ENCODE measurements at places on chromosomes 2 and 18.

DNA sequence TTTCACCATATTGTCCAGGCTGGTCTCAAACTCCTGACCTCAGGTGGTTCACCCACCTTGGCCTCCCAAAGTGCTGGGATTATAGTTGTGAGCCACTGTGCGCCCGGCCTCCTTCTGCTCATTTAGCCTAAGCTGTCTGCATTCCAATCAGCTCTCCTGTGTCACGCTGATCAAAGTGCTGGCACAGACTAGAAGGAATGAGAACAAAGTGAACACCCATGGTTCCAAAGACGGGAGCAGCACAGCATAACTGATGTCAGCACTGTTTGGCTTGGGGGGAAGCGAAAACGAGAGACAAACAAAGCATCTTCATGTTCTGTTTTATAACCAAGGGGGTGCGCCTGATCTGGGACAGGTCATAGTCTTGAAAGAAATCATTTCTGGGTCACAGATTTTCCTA lies 43.3 kb downstream of the DIPK1C start:
- H3K4me3 ChIP-seq, result no peak overlapping the region
- H3K36me3 ChIP-seq, result no peaks in the 10 kb centered on the region
- peaks cover 3% of the 10 kb centered on the region for H3K27me3 ChIP-seq
- no peak for DNase-seq

DNA sequence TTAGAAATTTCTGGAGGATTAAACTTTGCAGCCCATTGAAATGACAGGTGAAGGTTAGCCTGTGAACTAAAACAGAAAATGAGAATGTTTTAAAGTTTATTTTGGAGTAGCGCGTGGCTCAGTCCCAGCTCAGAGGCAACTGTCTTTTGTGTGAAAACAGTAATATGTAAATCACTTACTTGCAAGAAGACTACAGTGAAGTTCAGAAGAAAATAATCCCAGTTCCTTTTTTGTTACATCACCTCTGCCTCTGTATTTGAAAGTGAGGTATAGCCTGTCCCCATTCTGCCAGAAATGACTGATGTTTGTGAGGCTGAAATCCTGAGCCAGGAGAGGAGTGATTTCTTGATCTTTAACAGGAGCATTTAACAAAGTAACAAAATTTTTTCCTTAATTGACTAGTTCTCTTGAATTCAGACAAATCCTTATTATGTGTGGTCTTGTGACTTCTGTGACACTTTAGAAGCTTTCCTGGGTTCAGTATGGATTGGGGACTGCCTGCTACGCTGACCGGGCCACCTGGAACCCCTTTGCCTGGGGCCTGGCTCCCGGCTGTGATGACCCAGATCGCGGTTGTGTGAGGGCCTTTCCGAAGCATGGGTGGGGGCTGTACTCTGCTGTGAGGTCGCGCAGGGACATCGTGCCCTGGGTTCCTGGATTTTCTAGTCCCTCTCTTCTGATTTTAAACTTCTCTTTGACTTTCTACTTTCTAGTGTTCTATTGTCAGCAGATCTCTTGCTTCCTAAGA lies 24.3 kb downstream of the TRAPPC12 start:
- H3K4me1 ChIP-seq, result no peaks in the 10 kb centered on the region
- H3K4me3 ChIP-seq, result no peak overlapping the region
- peaks cover 23% of the 10 kb centered on the region for H3K36me3 ChIP-seq
- H3K27ac ChIP-seq, result no peak overlapping the region
- H3K27me3 ChIP-seq, result no peaks in the 10 kb centered on the region

DNA sequence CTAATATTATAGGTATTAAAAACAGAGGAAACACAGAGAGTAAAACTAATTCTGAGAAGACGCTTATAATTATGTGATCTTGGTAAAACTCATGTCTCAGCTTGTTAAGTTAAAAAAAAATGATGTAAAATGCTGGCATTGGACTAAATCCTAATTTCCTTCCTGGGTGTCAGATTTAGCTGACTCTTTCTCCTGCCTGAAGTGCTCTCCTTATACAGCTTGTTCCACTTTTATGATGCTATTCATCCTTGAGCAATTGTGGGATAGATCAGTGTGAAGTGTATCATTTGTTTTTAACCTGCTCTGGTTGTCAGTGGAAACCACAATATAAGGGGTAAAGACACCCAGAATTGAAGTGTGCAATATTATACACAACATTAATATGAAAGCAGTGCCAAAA lies 84.9 kb downstream of the EFEMP1 start:
- H3K4me1 ChIP-seq, result peaks cover 8% of the 10 kb centered on the region
- DNase-seq, result no peak
- H3K4me3 ChIP-seq, result no peak overlapping the region
- no peaks in the 10 kb centered on the region for H3K27me3 ChIP-seq

- peak overlapping the region; percentile 55 for H3K27ac ChIP-seq
- no peak for DNase-seq
- H3K27me3 ChIP-seq, result no peaks in the 10 kb centered on the region
Measured at GRCh38 chr2:121735518-121736074, 1.1 kb downstream of the NIFK start.

- H3K36me3 ChIP-seq, result no peaks in the 10 kb centered on the region
- H3K4me1 ChIP-seq, result no peaks in the 10 kb centered on the region
- no peak overlapping the region for H3K27ac ChIP-seq
- no peak for DNase-seq
- H3K4me3 ChIP-seq, result no peak overlapping the region
Measured at GRCh38 chr18:4270016-4270415, 185.1 kb downstream of the DLGAP1 start.

GRCh38 chr2:11656671-11657101 lies 13.3 kb downstream of the NTSR2 start:
- DNase-seq, result no peak
- no peak overlapping the region for H3K27ac ChIP-seq
- H3K27me3 ChIP-seq, result peaks cover 26% of the 10 kb centered on the region

- DNase-seq, result no peak
- no peaks in the 10 kb centered on the region for H3K4me1 ChIP-seq
- no peak overlapping the region for H3K4me3 ChIP-seq
- H3K27me3 ChIP-seq, result no peaks in the 10 kb centered on the region
- H3K27ac ChIP-seq, result no peak overlapping the region
Measured at GRCh38 chr18:732371-732770, 19.9 kb upstream of the ENOSF1 start.

- DNase-seq, result no peak
- no peaks in the 10 kb centered on the region for H3K4me1 ChIP-seq
- no peaks in the 10 kb centered on the region for H3K27me3 ChIP-seq
- no peak overlapping the region for H3K27ac ChIP-seq
Measured at GRCh38 chr2:151872463-151872862, 44.2 kb upstream of the ARL5A start.

GRCh38 chr2:189022492-189022891 lies 48.3 kb downstream of the COL3A1 start:
- no peaks in the 10 kb centered on the region for H3K27me3 ChIP-seq
- DNase-seq, result no peak
- peaks cover 11% of the 10 kb centered on the region for H3K4me1 ChIP-seq
- H3K4me3 ChIP-seq, result no peak overlapping the region
- peaks cover 2% of the 10 kb centered on the region for H3K36me3 ChIP-seq

GRCh38 chr2:84427235-84428138 lies 31.6 kb downstream of the SUCLG1 start:
- H3K36me3 ChIP-seq, result peaks cover 25% of the 10 kb centered on the region
- H3K27me3 ChIP-seq, result no peaks in the 10 kb centered on the region
- no peak overlapping the region for H3K27ac ChIP-seq
- no peaks in the 10 kb centered on the region for H3K4me1 ChIP-seq

GRCh38 chr2:77488141-77488540 lies 34.0 kb downstream of the LRRTM4 start:
- H3K27ac ChIP-seq, result no peak overlapping the region
- H3K4me1 ChIP-seq, result no peaks in the 10 kb centered on the region
- DNase-seq, result no peak
- H3K36me3 ChIP-seq, result no peaks in the 10 kb centered on the region
- no peaks in the 10 kb centered on the region for H3K27me3 ChIP-seq

- no peaks in the 10 kb centered on the region for H3K27me3 ChIP-seq
- no peaks in the 10 kb centered on the region for H3K4me1 ChIP-seq
- H3K4me3 ChIP-seq, result no peak overlapping the region
- no peak for DNase-seq
Measured at GRCh38 chr2:165871025-165871424, 77.0 kb upstream of the GALNT3 start.

DNA sequence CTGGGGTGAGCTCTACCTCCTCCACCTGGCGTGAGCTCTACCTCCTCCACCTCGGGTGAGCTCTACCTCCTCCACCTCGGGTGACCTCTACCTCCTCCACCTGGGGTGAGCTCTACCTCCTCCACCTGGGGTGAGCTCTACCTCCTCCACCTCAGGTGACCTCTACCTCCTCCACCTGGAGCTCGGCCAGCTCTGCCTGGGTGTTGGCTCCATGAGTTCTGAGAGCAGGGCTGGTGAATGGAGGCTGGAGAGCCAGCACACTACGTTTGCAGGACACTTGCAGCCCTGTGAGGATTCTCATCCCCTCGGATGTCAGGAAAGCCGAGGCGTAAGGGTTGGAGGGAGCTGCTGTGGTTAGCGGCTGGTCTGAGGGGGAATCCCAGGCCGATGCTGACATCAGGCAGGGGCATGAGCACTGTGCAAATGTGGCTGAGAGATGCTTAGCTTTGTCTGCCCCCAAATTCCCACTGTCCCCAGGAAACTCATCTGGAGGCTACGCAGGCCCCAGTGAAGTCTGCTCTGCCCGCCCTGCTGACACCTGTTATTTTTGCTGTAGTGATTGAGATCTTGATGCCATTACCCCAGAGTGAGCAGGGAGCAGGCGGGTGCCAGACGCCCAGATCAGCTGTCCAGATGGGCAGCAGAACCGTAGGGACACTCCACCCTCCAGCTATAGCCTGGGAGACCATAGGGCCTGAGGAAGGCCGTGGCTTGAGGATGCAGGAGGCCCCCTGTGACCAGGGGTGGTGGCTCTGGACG lies 3.3 kb downstream of the CROCC2 start:
- peaks cover 29% of the 10 kb centered on the region for H3K4me1 ChIP-seq
- H3K27ac ChIP-seq, result no peak overlapping the region
- H3K36me3 ChIP-seq, result no peaks in the 10 kb centered on the region
- no peak overlapping the region for H3K4me3 ChIP-seq

GRCh38 chr2:14303366-14304115 lies 329.0 kb upstream of the LRATD1 start:
- no peaks in the 10 kb centered on the region for H3K27me3 ChIP-seq
- H3K4me3 ChIP-seq, result no peak overlapping the region
- H3K36me3 ChIP-seq, result no peaks in the 10 kb centered on the region
- DNase-seq, result no peak

DNA sequence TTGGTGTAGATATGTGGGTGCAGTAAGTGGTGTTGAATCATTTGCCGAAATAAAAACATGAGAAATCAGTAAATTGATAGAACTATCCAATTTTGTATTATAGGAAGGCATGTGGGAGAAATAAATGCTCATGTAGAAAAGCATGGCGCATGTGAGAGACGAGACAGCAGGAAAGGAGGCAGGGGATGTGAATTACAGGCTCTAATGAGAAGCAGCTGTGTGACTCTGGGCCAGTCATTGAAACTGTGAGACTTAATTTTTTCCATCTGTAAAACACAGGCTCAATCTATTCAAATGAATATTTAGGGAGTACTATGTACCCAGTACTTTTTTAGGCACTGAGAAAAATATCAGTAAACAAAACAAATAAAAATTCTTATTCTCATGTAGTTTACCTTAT lies 42.6 kb upstream of the MAP3K20 start:
- H3K4me3 ChIP-seq, result no peak overlapping the region
- H3K36me3 ChIP-seq, result no peaks in the 10 kb centered on the region
- no peaks in the 10 kb centered on the region for H3K4me1 ChIP-seq
- no peak overlapping the region for H3K27ac ChIP-seq

DNA sequence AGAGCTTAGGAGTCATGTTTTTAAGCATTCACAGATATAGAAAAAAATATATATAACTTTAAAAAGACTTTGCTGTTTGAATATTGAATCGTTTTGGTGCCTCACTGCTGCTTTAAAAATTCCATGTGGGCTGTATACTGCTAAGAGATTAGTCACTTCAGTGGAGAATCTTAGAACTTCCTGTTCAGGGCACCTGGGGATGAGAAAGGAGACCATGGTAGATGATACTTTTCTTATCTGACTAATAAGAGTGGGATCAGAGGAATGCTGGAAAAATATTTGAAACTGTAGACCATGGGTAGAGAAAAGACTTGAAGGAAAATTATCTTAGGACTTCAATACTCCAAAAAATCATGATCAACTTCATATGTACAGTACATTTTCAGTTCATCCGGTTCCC lies 442.2 kb upstream of the SETBP1 start:
- H3K27me3 ChIP-seq, result no peaks in the 10 kb centered on the region
- H3K4me1 ChIP-seq, result peaks cover 5% of the 10 kb centered on the region
- DNase-seq, result peak; percentile 36

DNA sequence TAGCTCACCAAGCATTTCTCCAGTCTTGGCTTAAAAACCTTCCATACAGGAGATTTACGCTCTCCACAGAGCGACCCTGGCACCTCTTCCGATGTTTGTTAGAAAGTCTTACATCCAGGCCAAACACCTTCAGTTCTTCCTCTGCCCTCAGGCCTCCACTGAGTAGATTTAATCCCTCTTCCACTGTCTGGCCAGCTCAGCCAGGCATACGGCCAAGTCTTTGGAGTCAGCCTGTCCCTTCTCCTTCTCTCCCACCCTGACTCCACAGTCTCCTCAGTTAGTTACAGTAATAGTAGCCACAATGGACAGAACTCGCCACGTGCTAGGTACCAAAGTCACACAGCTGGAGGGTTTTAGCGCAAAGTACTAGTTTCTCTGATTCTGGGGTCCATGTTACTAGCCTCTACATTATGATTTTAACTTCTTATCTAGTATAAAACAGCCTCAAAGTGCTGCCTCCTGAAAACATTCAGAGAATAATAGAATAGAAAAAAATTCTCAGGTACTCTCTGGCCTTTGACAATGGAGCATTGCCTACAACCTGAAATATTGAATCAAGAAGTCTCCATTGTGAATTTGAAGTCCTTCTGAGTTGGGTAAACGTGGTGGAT lies 39.5 kb downstream of the THNSL2 start:
- H3K36me3 ChIP-seq, result no peaks in the 10 kb centered on the region
- DNase-seq, result no peak
- peaks cover 5% of the 10 kb centered on the region for H3K27me3 ChIP-seq
- no peaks in the 10 kb centered on the region for H3K4me1 ChIP-seq
- H3K27ac ChIP-seq, result no peak overlapping the region
- no peak overlapping the region for H3K4me3 ChIP-seq

DNA sequence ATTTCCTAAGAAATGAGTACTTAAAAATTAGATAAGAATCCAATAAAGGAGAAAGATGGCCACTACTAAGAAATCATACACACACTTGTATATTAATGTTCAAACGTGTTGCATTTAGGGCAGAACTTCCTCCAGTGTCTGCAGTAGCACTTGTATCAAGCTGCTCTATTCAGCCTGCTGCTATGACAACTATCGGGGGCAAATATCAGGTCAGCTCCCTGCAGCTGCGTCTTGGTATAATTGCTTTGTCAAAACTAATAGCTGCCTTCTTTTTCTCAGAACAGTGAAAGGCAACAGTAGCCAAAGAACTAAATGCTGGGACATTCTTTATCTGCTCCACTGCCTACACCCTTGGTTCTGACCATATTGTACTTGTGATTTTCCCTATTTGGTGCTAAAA lies 300.7 kb downstream of the NOL4 start:
- DNase-seq, result no peak
- H3K4me3 ChIP-seq, result no peak overlapping the region
- no peaks in the 10 kb centered on the region for H3K27me3 ChIP-seq
- no peak overlapping the region for H3K27ac ChIP-seq
- no peaks in the 10 kb centered on the region for H3K36me3 ChIP-seq

GRCh38 chr2:14143435-14143834 lies 489.1 kb upstream of the LRATD1 start:
- no peaks in the 10 kb centered on the region for H3K4me1 ChIP-seq
- H3K27me3 ChIP-seq, result no peaks in the 10 kb centered on the region
- no peak for DNase-seq
- no peaks in the 10 kb centered on the region for H3K36me3 ChIP-seq
- H3K4me3 ChIP-seq, result no peak overlapping the region
- no peak overlapping the region for H3K27ac ChIP-seq
